Activated CD4-positive, alpha-beta memory T cell treated with anti-CD3 and anti-CD28 coated beads for 36 hours (primary cell): ENCODE measurements at places on chromosomes 11 and 22.

GRCh38 chr11:74471668-74472429, 4.5 kb upstream of the KCNE3 start:
- DNase-seq, result no peak
- no peak overlapping the region for H3K27ac ChIP-seq
- no peaks in the 10 kb centered on the region for H3K36me3 ChIP-seq
- H3K4me1 ChIP-seq, result peaks cover 6% of the 10 kb centered on the region

GRCh38 chr22:47067321-47067890, 305.0 kb downstream of the TBC1D22A start:
- H3K36me3 ChIP-seq, result peaks cover 7% of the 10 kb centered on the region
- H3K4me3 ChIP-seq, result no peak overlapping the region
- no peaks in the 10 kb centered on the region for H3K27me3 ChIP-seq
- no peak for DNase-seq
- H3K27ac ChIP-seq, result no peak overlapping the region
- H3K4me1 ChIP-seq, result peaks cover 14% of the 10 kb centered on the region

GRCh38 chr22:33073989-33074418, 15.8 kb upstream of the SYN3 start:
- DNase-seq, result no peak
- no peaks in the 10 kb centered on the region for H3K4me1 ChIP-seq
- H3K36me3 ChIP-seq, result no peaks in the 10 kb centered on the region
- H3K27ac ChIP-seq, result no peak overlapping the region

DNA sequence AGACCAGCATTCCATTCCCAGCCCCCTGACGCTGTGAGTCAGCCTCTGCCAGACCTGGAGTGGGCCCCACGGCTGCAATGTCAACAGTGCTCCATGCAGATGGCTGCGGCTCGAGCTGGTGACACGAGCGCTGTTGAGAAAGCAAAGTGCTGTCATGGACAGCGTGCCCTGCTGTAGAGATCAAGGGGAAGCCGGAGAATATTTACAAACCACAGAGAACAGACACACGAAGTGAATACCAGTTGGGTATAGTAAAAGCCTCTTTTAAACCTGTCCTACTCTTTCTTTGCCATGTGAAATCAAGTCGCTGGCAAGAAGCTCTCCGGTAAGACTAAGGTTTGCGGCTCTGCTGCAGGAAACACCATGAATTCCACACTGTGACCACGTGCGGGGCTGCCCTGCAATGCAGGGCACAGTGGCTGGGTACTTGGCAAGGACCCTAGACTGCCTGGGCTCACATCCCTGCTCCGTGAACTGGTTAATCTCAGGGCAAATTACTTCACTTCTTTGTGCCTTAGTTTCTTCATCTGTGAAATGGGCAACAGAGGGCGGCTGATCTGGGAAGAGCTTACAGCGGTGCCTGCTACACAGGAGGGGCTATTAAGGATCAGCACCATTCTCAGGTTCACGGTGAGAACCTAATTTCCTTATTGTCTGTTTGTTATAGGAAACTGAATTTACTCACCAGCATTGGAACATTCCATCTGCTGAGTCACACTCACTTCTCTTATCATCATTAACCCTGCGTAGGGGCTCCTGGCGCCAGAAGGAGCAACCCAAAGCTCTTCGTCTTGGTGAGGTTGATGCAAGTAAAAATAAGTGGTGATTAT, 27.8 kb upstream of the ELFN2 start:
- peaks cover 7% of the 10 kb centered on the region for H3K36me3 ChIP-seq
- no peak overlapping the region for H3K27ac ChIP-seq
- DNase-seq, result no peak
- no peak overlapping the region for H3K4me3 ChIP-seq

GRCh38 chr11:112400476-112401014, 139.9 kb upstream of the PLET1 start:
- DNase-seq, result no peak
- H3K4me3 ChIP-seq, result no peak overlapping the region
- no peak overlapping the region for H3K27ac ChIP-seq
- H3K36me3 ChIP-seq, result no peaks in the 10 kb centered on the region
- no peaks in the 10 kb centered on the region for H3K4me1 ChIP-seq
- H3K27me3 ChIP-seq, result no peaks in the 10 kb centered on the region

DNA sequence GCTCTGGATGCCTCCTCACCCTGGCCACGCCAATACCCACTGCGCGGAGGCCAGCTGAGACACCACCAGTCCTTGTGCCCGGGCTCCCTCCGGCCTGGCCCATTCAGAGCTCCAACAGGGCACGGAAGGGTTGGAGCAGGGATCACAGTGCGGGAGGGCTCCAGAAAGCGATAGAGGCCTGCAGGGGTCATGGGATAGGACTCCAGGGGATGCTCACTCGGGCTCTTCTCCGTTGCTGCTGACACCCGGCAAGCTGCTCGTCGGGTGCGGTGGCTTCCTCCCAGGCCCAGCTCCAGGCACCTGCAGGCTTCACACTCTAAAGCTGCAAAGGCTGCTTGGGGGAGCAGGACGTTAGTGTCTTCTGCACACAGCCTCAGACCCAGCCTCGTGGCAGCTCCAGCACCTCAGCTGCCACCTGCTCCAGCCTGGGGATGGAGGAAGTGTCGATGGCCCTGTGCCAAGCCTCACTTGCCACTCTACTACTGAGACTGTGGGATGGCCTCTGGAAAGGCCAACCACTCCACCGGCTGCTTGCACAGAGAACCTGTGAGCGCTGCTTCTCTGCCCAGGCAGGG, 10.6 kb downstream of the WNT7B start:
- peaks cover 31% of the 10 kb centered on the region for H3K27me3 ChIP-seq
- H3K4me3 ChIP-seq, result no peak overlapping the region
- H3K27ac ChIP-seq, result no peak overlapping the region
- H3K4me1 ChIP-seq, result no peaks in the 10 kb centered on the region
- DNase-seq, result no peak
